ENCODE measurements at places on chromosomes 7 and 10.

- no peak for DNase-seq
Observed at GRCh38 chr10:5477948-5478693, 21.2 kb downstream of the CALML5 start.

GRCh38 chr10:96672481-96673175 lies 47.7 kb downstream of the PIK3AP1 start:
- DNase-seq, result no peak

DNA sequence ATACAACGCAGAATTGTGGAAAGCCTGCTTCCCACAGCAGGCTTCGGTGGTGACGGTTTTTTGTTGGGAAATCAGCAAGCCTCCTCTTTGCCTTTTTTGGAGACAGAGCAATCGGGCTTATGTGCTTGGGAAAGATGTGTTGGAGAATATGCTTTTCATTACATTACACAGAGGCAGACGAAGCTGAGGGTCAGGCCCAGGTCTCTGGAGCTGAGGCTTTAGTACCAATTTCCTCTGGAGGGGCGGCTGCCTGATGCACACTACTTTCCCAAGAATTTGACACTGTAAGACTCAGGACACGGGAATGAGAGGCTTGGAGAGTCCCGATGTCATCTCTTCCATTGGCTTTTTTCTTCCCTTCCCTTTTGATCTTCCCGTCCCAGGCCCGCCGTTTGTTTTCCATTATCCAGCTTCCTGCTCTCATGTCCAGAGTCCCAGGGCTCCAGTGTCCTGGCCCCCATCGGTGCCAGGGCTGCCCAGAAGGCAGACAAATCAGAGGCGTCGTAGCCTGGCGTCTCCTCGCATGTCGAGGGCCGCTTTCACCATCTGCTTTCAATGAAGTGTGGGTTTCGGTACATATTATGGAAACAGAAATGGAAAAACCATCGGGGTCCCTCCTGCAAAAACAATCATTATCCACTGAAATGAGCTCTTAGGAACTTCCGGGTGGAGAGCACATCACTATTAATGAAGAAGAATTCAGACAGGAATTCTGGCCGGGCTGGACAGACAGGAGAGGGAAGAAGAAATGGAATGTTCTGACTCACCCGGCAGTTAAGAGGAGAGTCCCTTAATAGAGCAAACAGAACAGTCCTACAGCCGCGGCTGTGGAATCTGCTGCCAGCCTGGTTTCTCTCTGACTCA lies 123.0 kb upstream of the JCAD start:
- no peak for DNase-seq

DNA sequence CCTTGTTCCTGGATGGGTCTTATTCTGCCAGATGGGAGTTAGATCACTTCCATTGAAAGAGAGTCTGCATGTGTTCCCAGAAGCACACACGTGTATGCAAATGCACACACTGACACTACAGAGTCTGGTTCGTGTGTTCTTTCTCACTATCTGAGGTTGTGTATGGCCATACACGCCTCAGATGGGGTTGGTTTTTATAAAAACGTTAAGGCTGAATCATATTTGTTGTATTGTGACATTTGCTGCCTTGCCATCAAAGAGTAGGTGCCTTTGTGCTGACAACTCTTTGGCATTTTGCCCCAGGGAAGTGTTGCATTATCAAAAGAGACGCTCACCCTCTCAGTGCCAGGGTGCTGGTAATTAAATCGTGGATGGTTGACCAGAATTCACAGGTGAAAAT lies 37.7 kb upstream of the HDAC9 start:
- no peak for DNase-seq

GRCh38 chr7:39587393-39587792 lies 21.2 kb downstream of the YAE1 start:
- DNase-seq, result no peak

- DNase-seq, result no peak
Observed at GRCh38 chr7:55100544-55101327, 81.9 kb downstream of the EGFR start.

DNA sequence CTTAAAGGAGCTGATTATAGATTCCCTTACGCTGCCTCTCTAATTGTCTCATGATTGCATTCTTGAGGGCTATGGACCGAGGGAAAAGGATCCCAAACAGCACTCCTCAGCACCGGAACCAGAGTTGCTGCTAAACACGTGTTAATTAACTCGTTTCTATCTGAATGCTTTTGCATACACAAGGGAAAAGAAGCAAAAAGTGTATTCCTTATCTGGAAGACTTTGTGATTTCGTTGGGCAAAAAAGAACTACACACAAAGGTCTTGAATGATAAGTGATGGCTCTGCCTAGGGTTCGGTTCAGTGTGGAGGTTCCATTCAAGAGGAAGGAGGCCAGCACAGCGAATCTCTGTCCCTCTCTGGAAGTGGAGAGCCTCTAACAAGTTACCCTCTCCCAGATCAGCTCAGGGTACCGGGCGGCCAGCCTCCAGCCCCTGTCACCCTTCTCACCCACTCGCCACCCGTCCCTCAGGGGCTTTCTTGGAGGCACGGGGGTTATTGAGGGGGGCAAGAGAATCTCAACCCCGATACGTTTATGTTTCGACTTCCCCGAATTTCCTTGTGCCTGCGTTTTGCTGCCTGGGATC lies 515 bp upstream of the SLC4A2 start:
- no peak for DNase-seq

GRCh38 chr10:107163881-107164861 lies at the start of gene SORCS1:
TSS of gene SORCS1 (minus strand) at chr10:107164706.
- no peak for DNase-seq

- no peak for DNase-seq
Observed at GRCh38 chr7:122212754-122213153, 68.7 kb upstream of the AASS start.

GRCh38 chr10:133253361-133253955 lies 15.8 kb downstream of the VENTX start:
- DNase-seq, result no peak
